ENCODE measurements at places on chromosomes 1 and 21. TPM values are rescaled to one million over a fixed set of nuclear protein-coding genes. Genes with fewer than 3 reads are reported as not detected.

DNA sequence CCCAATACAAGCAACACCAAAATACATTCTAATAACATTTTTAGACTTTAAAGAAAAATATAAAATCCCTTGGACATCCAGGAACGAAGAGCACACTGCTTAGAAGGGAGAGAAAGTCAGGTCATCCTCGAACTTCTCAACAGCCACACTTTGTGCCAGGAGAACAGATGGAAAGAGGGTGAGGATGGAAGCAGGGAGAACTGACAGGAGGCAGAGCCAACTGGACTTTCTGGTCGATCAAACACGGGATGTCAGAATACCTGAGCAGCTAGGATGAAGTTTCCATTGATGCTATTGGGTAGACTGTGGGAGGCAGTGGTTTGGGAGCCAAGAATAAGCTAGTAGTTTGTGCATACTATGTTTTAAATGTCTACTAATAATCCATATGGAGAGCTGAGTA lies 111.4 kb downstream of the TOMM20 start:
- no peak for DNase-seq

GRCh38 chr21:33698087-33698860 lies 56.0 kb downstream of the ITSN1 start:
- no peak for DNase-seq

DNA sequence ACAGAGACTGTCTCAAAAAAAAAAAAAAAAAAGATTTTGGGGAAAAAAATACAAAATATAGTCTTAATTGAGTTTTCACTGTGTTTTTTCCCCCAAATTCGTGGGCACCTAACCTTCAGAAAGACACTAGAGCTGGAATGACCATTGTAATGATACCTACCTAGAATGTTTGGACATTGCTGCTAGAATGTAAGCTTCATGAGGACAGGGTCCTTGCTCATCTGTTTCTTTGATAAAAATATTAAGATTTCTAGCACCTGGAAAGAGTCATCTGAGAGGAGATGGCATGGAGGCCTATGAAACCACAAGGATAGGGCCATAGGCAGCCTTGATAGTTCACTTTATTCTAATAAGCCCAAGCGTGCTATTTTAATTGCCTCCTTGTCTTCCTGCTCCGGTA lies 6.5 kb downstream of the LRRC8D start:
- no peak for DNase-seq

DNA sequence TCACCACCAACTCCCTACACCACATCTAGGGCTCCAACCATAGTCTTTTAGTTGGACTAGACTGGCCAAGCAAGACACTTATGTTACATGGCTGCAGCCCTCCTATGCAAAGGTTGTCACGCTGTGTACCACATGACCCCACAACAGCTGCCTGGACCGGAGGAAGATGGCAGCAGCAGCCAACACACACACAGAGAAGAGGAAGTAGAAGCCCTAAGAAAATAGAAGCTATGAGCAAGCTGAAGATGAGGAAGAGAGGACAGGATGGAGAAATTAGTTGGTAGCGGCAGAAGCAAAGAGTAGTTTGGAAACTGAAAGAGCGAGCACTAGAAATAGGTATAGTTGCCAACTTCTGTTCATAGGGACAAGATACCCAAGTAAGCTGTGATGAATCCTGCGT lies 60.8 kb upstream of the RALGPS2 start:
- DNase-seq = no peak

- DNase-seq = no peak
These were observed 94.6 kb upstream of the ZBTB18 start for GRCh38 chr1:243956450-243956849.

GRCh38 chr1:34977858-34978257 lies 7.3 kb downstream of the TMEM35B start:
- no peak for DNase-seq

DNA sequence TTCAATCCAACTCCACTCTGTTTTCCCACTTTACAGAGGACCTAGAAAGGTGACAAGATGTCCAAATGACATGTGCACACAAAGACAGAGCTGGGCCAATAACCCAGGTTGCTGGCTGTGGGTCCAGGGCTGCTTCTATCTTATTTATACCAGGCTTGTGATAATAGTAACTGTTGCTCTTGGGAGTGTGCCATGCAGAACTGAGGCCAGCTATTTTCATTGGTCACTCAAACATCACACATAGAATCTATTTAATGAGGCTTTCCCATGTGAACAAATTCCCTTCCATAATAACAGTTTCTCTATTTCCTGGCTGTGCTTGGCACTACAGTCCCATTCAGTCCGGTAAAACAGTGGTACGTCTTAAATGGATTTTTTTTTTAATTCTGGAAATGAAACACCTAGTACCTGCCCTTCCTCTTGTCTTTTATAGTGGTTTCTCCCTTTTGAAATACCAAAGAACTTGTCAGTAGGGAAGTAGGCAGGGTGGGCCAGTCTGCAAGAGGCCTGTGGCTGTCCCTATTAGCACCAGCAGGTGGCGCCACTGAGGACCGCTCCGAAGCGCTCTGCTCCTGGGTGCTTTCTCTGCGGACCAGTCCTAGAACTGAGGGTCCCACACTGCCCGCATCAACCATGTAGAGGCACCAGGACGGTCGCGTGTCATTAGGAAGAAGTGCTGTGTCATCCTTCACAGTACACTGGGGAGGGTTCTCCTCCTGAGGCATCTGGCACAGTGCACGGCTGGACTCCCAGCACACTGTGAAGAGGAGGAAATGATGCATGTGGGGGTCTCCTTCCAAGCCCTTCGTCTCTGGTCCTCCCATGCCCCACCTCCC lies 52.1 kb downstream of the GPR161 start:
- peak; percentile 75 for DNase-seq

DNA sequence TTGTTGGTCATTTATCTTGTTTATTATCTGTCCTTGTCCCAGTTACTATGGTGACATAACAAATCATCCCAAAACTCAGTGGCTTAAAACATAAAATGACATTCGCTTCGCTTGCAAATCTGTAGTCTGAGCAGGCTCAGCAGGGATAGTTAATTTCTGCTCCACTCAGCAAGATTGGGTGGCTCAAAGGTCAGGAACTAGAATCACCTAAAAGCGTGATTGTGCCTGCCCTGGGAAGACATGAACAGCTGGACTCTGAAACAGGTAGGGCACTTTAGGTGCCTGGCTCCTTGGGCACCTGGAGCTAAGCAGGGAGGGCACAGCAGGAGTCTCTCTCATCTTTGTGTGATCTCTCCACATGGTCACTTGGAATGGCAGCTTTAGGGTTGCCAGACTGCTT lies 14.7 kb upstream of the TRAF3IP3 start:
- DNase-seq = no peak

DNA sequence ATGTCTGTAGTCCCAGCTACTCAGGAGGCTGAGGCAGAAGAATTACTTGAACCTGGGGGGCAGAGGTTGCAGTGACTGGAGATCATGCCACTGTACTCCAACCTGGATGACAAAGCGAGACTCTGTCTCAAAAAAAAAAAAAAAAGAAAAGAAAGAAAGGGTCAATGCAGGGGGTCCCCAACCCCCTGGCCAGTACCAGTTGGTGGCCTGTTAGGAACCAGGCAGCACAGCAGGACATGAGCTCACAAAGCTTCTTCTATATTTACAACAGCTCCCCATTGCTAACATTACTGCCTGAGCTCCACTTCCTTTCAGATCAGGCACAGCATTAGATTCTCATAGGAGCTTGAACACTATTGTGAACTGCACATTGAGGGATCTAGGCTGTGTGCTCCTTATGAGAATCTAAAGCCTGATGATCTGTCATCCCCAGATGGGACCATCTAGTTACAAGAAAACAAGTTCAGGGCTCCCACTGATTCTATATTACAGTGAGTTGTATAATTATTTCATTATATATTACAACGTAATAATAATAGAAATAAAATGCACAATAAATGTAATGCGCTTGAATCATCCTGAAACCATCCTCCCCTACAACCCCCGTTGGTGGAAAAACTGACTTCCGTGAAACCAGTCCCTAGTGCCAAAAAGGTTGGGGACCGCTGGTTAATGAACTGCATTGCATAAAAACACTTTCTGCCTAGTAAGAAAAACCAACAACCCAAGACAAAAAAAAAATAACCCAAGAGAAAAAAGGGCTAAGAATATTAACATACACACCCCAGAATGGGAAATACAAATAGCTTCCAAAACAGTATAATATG lies 2.8 kb downstream of the ZBTB8OS start:
- peak; percentile 52 for DNase-seq

SLC45A3 gene
- total RNA-seq = 0.56 TPM

TNFAIP8L2 gene
- 24.2 TPM for total RNA-seq

PRAMEF15 gene
- total RNA-seq = not detected

RIPPLY3 gene
- total RNA-seq = 0.27 TPM

CD5L gene
- total RNA-seq = not detected

RUNX3 gene
- total RNA-seq = 153 TPM

RBM8A gene
- total RNA-seq = 277 TPM

SMIM1 gene
- total RNA-seq = 2.5 TPM

ATP6V1G3 gene
- total RNA-seq = not detected

FABP3 gene
- not detected for total RNA-seq
